ENCODE measurements at places on chromosomes 13 and 19.

- no peak for DNase-seq
Observed at GRCh38 chr13:26441476-26441875, 116.0 kb upstream of the WASF3 start.

GRCh38 chr19:32830231-32831014 lies 39.1 kb downstream of the SLC7A9 start:
- no peak for DNase-seq

DNA sequence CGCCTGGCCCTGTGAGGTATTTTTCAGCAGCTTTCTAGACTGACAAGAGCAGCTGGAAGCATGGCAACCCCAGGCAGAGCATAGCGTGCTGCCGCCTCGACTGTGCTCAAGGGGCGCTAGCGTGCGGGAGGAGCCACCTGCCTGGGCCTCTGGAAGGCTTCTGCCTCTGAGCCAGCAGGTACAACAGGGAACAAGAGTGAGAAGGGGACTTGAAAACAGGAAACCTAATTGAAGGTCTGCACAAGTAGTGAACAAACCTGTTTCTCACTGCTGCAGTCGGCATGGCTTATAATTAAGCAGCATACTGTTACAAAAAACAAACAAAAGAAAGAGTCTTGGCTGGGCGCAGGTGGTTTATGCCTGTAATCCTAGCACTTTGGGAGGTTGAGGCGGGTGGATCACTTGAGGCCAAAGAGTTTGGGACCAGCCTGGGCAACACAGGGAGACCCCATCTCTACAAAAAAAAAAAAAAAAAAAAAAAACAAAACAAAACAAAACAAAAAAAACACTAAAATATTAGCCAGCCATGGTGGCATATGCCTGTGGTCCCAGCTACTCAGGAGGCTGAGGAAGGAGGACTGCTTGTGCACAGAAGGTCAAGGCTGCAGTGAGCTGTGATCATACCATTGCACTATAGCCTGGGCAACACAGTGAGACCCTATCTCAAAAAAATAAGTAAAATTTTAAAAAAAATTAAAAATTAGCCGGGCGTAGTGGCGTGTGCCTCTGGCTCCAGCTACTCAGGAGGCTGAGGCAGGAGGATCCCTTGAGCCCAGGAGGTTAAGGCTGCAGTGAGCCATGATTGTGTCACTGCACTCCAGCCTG lies 12.6 kb upstream of the GARRE1 start:
- no peak for DNase-seq

DNA sequence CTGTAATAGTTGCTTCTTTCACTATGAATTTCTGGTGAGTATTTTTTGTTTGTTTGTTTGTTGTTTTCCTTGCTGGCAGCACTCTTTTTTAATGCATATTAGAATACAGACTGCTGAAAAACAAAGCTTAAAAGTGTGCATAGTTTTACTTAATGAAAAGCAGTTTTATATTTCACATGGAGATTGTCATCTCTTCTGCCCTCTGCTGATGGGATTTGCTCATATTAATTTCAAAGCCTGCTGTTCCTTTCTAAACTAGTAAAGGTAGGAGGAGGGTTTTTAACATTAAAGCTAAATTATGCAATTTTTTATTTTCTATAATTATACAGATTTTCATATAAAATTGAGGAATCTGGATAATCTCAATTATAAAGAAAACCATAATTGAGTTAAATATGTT lies 692.6 kb upstream of the SLITRK1 start:
- no peak for DNase-seq

DNA sequence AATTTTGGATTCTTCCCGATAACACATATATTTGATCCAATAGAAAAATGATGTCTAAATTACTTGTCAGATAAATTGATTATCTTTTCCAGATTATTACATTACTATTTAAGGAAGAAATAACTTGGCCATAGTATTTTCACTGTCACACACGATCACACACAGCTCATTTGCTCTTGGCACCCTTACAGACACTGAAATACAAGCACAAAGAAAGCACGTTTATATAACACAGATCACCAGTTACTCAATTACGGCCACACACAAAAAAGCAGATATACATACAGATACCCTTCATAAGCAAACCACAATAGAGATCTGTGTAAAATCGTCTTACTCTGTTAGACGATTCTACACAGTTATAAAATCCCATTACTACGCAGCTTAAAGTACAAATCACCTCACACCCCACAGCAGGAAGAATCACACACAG lies 716 bp upstream of the ZNF420 start:
- no peak for DNase-seq

DNA sequence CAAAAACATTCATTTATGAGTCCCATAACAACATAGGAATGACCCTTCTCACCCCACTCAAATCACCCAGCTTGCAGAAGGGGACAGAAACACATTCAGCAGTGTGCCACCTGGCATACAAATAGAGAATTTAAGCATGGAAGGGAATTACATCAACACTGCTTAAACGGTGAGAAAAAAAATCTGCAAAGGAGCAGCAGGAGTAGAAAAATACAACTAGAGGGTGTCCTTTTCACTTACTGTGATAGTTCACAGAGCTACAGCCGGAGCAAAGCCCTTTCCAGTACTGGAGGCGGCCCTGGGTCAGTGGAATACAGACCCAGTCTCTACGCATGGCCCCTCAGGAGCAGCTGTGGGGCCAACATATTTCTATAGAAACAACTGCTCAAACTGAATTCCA lies 764.3 kb upstream of the ARGLU1 start:
- DNase-seq: no peak

- DNase-seq: no peak
Observed at GRCh38 chr13:49443357-49443703, 534 bp downstream of the CAB39L start.

GRCh38 chr19:2083174-2083854 lies 12.8 kb downstream of the MOB3A start:
- peak; percentile 79 for DNase-seq

DNA sequence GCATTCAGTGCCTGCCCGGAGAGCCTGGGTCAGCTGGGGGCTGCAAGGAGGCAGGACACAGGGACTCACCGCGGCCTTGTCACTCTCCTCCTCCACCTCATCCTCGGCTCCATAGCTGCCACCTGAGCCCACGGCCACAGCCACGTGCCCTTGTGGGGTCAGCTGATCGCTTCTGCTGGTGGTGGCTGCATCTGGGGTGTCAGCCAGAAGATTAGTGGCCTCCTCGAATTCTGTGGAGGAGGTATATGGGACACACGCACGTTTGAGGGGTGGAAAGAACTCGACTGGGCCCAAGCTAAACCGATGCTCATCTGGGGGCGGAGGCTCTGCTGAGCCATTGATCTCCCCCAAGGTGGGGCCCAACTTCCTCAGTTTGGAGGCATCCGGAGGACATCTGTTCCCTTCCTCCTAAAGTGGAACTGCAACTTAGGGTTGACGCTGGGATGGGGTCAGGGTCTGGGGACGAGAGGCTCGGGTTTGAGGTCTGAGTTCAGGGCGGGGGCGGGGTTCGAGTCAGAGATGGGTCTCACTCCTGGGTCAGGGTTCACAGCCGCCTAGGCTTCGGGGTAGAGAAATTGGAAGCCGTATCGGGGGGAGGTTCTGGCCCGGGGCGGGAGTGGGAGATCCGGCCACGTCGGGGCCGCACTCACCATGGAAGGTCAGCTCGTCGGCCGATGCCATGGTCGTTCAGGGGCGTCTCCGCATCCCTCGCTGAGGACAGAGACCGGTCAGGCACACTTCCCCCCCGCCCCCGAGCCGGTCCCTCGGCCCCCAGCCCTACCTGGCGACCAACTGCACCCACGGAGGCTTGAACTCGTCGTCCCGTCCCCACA lies 493 bp downstream of the YIPF2 start:
- peak; percentile 12 for DNase-seq

- no peak for DNase-seq
Observed at GRCh38 chr13:98239162-98240076, 62.4 kb upstream of the RNF113B start.

GRCh38 chr19:50414864-50415660 lies 3.7 kb upstream of the SPIB start:
- peak; percentile 85 for DNase-seq

GRCh38 chr13:48726711-48727110 lies 73.0 kb downstream of the CYSLTR2 start:
- DNase-seq: no peak

DNA sequence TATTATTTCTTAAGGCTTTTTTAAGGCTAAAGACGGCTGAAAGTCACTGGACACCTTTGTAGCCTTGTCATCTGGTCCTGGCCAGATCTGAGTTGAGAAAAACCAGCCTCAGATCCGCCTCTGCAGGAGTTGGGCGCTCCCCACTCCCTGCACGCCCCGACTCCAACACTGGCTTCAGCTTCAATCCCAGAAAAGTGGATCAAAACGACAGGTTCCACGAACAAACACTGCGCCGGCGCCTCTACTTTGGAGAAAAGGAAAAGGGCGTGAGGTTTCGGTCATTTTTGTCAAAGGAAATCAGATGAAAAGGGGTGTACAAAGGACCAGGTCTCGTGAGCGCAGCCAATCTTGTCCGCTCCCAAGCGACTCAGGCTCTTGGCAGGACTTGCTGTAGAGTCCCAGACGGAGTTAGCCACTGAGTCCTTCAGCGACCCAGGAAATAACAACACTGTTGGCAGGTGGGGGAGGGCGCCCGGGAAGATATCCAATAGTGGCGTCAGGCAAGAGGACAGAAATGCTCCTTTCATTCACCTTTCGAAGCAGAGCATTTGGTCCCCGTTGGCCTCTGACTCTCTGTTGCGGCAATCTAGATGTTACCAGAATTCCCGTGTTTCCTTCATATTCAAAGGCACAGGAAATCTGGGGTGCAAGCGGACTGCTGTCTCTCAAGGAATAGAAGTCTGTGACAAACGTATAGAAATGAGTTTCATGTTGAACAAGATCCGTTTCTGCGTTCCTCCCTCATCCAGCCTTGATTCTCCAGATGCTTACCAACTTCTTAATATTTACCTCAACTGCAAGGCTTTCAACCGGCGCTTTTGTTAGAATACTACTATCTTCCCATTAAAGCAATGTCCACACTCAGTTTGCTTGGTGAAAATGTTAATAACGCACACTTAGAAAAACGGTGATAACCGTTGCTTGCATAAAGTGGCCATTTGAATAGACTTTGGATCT lies 1.8 kb upstream of the CCNA1 start:
- DNase-seq: no peak

DNA sequence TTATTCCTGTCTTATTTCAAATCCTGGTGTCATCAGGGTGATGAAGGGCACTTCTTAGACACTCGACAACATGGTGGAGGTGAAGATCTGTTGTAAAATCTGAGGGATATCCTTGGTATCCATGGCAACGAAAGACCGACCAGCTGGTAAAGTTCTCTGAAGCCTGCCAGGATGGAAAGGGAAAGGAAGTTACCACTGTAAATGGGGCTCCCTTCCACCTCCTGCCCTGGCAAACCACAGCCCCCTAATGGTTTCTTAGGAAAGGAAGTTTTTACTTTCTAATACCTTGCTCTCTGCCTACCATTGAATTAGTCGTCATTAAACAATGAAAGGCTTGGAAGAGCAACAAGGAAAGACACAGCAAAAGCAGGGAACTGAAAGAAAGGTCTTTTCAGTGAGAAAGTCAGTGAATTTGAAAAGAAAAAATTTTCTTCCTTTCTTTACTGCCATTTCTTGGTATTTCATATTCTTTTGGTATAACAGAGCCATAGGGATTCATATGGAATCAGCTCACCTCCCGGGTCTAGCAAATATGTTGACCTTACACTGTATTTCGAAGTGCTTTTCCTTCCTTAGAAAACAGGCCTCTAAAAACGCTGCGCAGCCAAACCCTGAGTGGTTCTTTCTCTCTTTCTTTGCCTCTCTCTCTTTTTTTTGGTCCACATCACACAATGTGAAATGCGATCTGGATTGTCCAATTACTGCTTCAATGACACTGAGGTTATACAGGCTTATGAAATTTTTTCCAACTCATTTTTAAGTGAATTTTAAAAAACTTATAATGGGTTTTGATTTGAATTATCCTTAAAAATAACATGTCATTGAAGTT lies 111.0 kb downstream of the RGCC start:
- no peak for DNase-seq

- DNase-seq: no peak
Observed at GRCh38 chr19:3466635-3467034, 13.7 kb downstream of the SMIM24 start.

DNA sequence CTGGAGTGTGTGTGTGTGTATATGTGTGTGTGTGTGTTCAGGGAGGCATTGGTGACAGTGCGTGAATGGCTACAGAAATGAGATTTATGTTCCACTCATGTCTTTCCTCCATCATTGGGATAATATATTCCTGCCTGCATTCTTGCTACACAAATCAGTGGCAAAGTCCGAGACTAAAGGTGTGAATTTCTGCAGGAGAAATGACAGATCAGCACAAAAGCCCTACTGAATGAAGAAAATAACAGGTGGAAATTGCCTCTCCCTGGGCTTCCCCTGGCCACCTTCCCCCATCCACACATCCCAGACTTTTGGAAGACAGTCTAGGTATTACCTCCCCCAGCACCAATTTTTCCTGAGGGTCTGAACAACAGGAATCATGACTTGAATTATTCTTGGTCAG lies 10.1 kb downstream of the SIGLEC6 start:
- no peak for DNase-seq

DNA sequence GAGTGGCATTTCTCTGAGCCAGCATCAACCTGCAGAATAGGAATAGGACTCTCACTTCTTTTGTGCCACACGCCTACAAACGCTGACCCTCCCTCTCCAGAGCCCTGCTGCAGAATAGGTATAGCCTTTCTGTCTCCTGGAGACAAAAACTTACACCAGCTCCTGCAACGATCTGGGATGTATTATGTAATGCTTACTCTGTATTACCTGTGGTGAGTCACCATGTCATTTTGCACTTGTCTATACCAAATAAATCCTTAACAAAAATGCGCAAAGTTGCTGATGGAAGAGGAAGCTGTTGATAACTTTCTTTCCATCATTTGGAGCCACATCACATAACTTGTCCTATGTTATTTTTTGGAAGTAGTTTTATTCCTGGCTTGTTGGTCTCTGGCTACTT lies 155.8 kb upstream of the FNDC3A start:
- no peak for DNase-seq

DNA sequence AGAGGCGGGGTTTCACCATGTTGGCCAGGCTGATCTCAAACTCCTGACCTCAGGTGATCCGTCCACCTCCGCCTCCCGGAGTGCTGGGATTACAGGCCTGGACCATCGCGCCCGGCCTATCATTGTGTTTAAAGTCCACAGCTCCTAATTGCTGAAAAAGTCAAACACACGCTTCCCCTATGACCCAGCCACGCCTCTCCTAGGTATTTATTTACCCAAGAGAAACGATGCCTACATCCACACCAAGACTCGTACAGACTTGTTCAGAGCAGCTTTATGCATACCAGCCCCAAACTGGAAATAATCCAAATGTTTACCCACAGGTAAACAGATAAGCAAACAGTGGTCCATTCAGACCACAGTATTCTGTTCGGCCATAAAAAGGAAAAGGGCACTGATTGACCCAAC lies 15.1 kb downstream of the ZNRF4 start:
- no peak for DNase-seq

GRCh38 chr13:94967183-94968039 lies 255.1 kb upstream of the SOX21 start:
- no peak for DNase-seq
